ENCODE measurements at places on chromosomes 12 and 14.

DNA sequence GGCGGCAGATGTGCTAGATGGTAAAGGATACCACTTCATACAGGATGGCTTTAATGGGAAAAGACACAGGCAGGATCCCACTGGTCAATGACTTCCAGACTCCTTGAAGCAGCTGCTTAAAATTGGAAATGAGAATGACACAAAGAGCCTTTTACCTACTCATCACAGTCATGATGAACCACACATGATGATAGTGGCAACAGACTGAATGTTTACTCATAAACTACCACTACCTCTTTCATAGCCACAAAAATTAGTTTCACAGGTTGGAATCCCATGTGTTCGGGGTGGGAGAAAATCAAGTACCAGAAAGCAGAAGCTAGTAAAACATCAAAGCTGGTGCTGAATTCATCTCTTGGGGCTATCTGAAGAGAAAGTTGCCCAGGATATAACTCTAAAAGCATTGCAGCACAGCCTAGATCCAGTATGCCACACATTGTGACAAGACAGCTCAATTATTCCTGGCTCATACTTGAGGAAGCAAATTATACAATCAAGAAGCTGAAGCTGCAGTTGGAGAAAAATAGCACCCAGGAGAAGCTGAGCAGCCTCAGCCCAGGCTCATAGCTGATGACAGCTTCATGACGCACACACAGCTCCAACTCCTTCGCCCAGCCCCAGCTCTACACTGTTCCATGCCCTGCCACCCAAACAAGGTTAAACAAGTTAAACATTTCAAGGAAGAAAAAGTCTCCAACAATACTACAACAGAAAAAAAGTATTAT, 29.0 kb upstream of the C12orf50 start:
- no peak for DNase-seq

DNA sequence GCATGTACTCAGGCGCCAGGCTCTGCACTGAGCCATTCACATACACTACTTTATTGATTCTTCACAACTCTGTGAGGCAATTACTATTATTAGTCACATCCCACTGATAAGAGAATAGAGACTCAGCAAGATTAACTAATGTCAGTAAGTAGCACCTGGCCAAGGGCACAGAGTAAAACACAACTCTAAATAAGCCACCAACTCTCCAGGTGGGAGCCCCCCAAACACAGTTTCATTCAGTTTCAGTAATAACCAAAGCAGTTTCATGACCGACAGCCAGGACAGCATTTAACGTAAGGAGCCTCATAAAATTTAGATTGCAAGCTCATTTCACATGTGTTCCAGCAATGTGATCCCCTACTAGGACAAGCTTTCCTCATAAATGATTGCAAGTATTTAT, 323.1 kb upstream of the CCDC196 start:
- DNase-seq = no peak

GRCh38 chr14:53032838-53033390, 82.1 kb upstream of the FERMT2 start:
- DNase-seq = no peak

GRCh38 chr14:40240245-40240859, 808.1 kb upstream of the FBXO33 start:
- DNase-seq = no peak

GRCh38 chr12:3622822-3623690, 129.9 kb downstream of the CRACR2A start:
- DNase-seq = no peak

GRCh38 chr12:105581420-105581819, 250.9 kb downstream of the C12orf75 start:
- no peak for DNase-seq

- no peak for DNase-seq
Observed at GRCh38 chr12:18428416-18428815, 167.1 kb downstream of the PIK3C2G start.

GRCh38 chr14:38623661-38624060, 367.8 kb upstream of the CLEC14A start:
- DNase-seq = no peak

GRCh38 chr12:129659961-129660622, 243.7 kb downstream of the TMEM132D start:
- no peak for DNase-seq

GRCh38 chr12:126506426-126507182, 1441.4 kb downstream of the AACS start:
- no peak for DNase-seq

Data from activated effector memory CD4-positive, alpha-beta T cell treated with anti-CD3 and anti-CD28 coated beads, Interleukin-2, amount 50 U/mL, for 16 hours (primary cell).